LHCN-M2 (cell line): ENCODE measurements at places on chromosomes 6 and 20.

- DNase-seq, result peak; percentile 53
Observed at GRCh38 chr6:158207422-158207788, 39.3 kb downstream of the GTF2H5 start.

GRCh38 chr20:20201124-20201523, 148.8 kb downstream of the CFAP61 start:
- no peak for DNase-seq

DNA sequence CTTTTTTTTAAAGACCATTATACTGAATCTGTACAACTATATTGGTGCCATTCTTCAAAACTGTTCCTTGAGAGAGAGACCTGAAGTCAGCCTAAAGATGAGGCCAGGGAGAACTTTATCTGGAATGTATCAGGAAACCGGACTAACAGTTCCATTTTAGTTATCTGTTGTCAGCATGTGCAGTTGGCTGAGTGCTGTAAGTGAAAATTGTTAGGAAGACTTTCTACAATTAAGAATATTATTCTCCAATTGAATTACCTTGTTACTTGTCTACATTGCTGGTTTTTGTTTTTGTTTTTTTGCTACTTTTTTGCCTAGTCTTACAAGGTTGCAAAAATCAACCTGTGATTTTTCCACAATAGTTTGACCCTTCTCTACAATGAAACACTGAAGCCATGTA, 7.5 kb downstream of the CEP57L1 start:
- no peak for DNase-seq

DNA sequence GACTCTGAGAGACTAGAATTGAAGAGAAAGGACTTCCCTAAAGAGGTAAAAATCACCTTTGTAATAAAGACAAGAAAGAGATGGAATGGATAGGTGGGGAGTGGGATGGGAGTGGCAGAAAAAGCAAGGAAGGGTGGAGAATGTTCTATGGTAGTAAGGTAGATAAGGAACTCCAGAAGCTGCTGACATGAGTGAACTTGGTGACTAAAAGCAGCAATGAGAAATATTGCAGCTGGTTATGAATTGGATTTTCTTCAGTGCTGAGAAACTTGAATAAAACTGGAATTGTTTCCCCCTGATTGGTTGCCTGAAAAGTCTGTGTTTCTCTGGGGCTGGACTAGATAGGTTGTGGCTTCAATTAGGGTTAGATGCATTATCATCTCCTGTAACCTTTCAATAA, 15.7 kb upstream of the DTNBP1 start:
- DNase-seq, result no peak

- peak; percentile 25 for DNase-seq
Observed at GRCh38 chr6:11974089-11974488, 38.0 kb upstream of the HIVEP1 start.

GRCh38 chr6:158654960-158655489, 5.2 kb downstream of the SYTL3 start:
- peak; percentile 74 for DNase-seq

DNA sequence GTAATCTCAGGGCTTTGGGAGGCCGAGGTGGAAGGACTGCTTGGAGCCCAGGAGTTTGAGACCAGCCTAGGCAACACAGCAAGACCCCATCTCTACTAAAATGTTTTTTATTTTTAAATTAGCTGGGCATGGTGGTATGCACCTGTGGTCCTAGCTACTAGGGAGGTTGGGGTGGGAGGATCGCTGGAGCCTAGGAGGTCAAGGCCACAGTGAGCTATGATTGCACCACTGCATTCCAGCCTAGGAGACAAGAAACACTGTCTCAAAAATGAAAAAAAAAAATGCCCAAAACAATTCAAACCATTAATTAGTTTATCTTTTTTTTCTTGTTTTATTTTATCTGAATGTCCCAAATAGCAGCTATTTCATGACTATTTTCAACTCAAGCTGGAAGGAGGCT, 85.8 kb downstream of the GMPR start:
- no peak for DNase-seq
